Left renal pelvis (tissue), 4 donors: ENCODE measurements at places on chromosomes 1 and 21. TPM values are rescaled to one million over a fixed set of nuclear protein-coding genes. Genes with fewer than 3 reads are reported as not detected.

DNA sequence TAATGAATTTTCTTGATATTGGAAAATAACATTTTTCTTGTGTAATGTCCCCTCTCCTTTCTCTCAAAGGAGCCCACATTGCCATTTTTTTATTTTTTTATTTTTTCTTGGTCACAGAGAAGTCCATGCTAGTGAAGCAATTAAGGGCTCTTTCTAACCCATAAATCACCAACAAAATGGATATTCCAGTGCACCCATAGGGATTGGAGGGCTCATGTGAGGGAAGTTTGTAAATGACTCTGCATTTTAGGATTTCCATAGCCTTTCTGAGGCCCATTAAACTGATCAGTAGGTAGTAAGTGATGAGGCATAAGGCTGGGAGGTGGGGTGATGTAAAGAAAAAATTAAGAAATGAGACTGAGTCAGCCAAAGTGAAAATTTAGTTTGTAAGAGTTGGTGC is 55.9 kb upstream of the JAK1 start:
- DNase-seq: no peak

- DNase-seq: no peak
These were observed 764.4 kb downstream of the ADGRL2 start for GRCh38 chr1:82565146-82565545.

DNA sequence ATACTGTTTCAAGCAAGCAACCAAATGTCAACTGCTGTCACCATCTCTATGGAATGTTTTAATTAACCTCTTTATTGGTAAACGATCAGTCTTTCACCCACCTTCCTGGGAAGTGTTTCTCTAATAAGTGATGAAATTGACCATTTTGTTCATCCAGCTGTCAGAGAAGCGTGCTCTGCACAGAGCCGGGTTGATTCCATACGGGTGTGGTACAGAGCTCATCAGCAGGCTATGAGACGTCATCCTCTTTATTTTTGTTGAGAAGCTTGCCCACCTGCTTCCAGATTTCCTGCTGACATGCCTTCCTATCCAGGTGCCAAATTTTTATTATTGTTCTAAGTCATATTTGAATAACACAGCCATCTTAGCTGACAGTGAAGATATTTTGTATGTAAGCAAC is 482.5 kb downstream of the RWDD3 start:
- no peak for DNase-seq

ATP6V1G3 gene
- polyA plus RNA-seq: 4.9 TPM

ADAMTS1 gene
- 97.3 TPM for polyA plus RNA-seq

GRCh38 chr1:52662645-52663313 is 29.8 kb downstream of the SHISAL2A start:
- no peak for DNase-seq
